ENCODE measurements at places on chromosomes 5 and 9.

DNA sequence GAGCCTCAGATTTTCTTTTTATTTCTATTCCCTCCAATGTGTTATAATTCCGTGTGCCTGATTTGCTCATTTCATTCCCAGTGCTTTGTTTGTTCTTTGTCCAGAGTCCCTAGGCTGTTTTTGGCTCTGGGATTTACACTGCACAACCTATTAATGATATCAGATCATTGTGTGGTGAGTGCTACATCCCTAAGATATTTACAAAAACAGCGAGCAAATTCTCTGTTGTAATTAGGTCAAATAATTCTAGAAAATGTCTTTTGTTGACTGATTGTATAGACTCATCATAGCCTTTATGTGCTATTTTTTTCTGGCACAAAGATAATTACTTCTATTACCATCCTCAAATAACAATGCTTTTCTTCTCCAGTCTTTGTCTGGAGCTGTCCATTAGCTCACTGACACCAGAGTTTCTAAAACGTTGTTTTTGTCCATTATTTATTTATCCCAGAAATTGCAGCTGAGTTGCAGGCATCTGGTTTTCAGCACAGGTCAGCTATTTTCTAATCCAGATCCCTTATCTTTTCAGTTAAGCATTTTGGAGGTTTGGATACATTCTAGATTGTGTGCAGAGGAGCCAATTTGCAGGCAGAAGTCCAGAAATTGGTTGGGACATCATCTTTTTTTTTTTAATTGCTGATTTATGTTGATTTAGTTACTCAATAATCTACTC, 379.9 kb upstream of the DMAC1 start:
- DNase-seq, result no peak
- no peaks in the 10 kb centered on the region for H3K36me3 ChIP-seq
- no peak overlapping the region for H3K27ac ChIP-seq
- H3K27me3 ChIP-seq, result no peaks in the 10 kb centered on the region

- no peak overlapping the region for H3K4me3 ChIP-seq
- no peak for DNase-seq
- H3K36me3 ChIP-seq, result no peaks in the 10 kb centered on the region
- no peaks in the 10 kb centered on the region for H3K27me3 ChIP-seq
- no peak overlapping the region for H3K27ac ChIP-seq
Measured at GRCh38 chr5:151496041-151496484, 48.7 kb downstream of the SLC36A1 start.

GRCh38 chr9:4927701-4928100, 57.4 kb upstream of the JAK2 start:
- peak overlapping the region; percentile 85 for H3K27ac ChIP-seq
- no peaks in the 10 kb centered on the region for H3K36me3 ChIP-seq
- H3K4me1 ChIP-seq, result peaks cover 36% of the 10 kb centered on the region
- no peak for DNase-seq

DNA sequence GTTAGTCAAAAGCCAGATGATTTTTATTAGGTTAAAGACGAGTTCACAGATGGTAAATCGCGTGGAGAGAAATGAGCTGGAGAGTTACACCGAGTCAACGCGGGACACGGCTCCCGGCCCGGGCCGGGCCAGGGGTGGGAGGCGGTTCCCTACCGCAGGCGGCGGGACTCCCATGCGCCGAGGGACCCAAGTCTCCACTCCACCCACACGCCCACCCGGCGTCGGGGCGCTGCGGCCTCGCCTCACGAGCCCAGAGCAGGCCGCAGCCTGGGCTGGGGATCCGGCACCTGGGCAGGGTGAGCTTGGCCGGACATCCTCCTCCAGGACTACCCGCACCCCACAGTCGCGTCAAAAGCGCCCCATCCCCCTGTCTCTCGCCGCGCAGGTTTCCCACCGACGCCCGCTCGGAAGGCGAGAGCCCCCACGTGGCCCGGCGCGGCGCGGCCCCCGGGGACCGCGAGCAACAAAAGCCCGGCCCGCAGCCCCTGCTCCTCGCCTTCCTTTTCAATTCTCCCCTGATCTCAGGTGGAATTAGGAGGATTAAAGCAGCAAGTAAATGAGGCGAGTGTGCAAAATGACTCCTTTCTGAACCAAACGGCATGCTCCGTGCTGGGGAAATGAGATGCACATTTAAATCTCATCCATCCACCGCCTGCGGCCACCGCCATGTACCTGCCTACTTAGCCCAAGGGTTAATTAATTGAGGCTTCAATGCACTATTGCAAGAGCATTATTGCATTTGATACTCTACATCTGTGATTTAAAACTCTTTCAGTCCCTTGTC, 196.5 kb upstream of the TBCA start:
- no peak for DNase-seq
- peaks cover 12% of the 10 kb centered on the region for H3K4me1 ChIP-seq
- H3K36me3 ChIP-seq, result no peaks in the 10 kb centered on the region
- no peak overlapping the region for H3K4me3 ChIP-seq

DNA sequence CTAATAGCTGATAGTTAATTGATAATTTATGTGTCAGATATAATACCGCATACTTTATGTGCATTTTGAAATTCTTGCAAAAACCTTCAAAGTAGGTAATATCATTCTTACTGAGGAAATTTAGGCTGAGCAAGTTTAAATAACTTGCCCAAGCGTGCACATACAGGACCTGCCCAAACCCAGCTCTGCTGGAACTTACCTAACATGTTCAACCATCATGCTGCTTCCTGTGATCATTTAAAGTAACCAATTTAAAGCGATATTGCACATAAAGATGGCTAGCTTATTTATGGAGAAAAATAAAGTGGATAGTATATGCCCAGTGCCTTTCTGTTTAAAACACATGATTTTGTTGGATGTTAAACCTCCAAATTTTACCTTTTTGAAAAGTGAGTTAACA, 4.3 kb downstream of the FAM174A start:
- H3K4me1 ChIP-seq, result peaks cover 8% of the 10 kb centered on the region
- no peak overlapping the region for H3K4me3 ChIP-seq
- H3K27me3 ChIP-seq, result no peaks in the 10 kb centered on the region
- DNase-seq, result no peak
- no peaks in the 10 kb centered on the region for H3K36me3 ChIP-seq
- H3K27ac ChIP-seq, result no peak overlapping the region

GRCh38 chr9:2132484-2133082, 117.4 kb downstream of the SMARCA2 start:
- H3K4me3 ChIP-seq, result no peak overlapping the region
- no peaks in the 10 kb centered on the region for H3K27me3 ChIP-seq
- no peak for DNase-seq
- no peaks in the 10 kb centered on the region for H3K4me1 ChIP-seq
- 0 out of 3 replicates have a peak, but pooled peaks cover 4% of the 10 kb centered on the region for H3K36me3 ChIP-seq
- no peak overlapping the region for H3K27ac ChIP-seq

DNA sequence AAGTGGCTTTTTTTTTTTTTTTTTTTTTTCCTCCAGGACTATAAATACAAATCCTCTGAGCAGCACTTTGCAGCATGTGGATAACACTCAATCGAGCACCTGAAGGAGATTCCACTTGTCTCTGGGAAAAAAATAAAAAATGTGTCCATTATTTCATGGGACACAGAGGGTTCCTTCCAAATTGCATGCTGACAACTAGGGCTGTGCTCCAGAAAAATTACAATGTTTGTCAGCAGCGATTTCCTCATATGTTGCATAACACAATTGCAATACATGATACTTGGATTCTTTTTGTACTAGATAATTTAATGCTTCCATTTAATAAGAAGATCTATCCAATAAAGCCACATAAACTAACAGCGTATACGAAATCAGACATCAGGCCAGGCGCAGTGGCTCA, 84.4 kb downstream of the CDH18 start:
- H3K27me3 ChIP-seq, result no peaks in the 10 kb centered on the region
- DNase-seq, result no peak
- H3K4me1 ChIP-seq, result no peaks in the 10 kb centered on the region

- no peak for DNase-seq
- H3K4me3 ChIP-seq, result no peak overlapping the region
- H3K36me3 ChIP-seq, result peaks cover 14% of the 10 kb centered on the region
Measured at GRCh38 chr5:119274030-119274766, 81.6 kb upstream of the TNFAIP8 start.

- H3K27ac ChIP-seq, result no peak overlapping the region
- no peak for DNase-seq
- H3K36me3 ChIP-seq, result no peaks in the 10 kb centered on the region
Measured at GRCh38 chr5:59709846-59710245, 183.7 kb downstream of the PDE4D start.

- no peak for DNase-seq
- no peaks in the 10 kb centered on the region for H3K4me1 ChIP-seq
- no peaks in the 10 kb centered on the region for H3K36me3 ChIP-seq
- H3K27me3 ChIP-seq, result no peaks in the 10 kb centered on the region
- no peak overlapping the region for H3K4me3 ChIP-seq
Measured at GRCh38 chr5:96196890-96197289, 235.2 kb upstream of the ELL2 start.

DNA sequence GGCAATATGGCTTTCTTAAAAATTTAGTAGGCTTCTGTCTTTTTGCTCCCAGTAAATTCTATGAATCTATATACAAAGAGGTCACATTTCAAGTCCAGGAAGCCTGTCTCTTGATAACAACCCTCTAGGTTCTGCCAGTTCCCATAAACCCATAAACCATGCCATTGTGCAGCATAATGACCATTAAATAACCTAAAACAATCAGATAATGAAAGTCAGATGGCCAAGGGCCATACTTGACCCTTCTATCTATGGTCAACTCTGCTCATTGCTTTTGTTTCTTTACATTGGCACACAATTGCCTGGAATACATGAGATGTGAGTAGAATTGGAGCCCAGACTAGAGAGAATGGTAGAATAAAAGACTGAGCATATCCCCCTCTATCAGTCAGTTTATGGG, 305.4 kb upstream of the KIF2A start:
- H3K4me1 ChIP-seq, result no peaks in the 10 kb centered on the region
- DNase-seq, result no peak
- no peaks in the 10 kb centered on the region for H3K27me3 ChIP-seq
- H3K4me3 ChIP-seq, result no peak overlapping the region

- no peak within 1 kb of the TSS for H3K4me3 ChIP-seq
- no peaks in the 10 kb centered on the region for H3K36me3 ChIP-seq
Measured at GRCh38 chr5:136028782-136029742, at the start of gene TGFBI. Gene TGFBI (plus strand): TSS chr5:136028988. CDS start chr5:136029056, 68 bp downstream.

DNA sequence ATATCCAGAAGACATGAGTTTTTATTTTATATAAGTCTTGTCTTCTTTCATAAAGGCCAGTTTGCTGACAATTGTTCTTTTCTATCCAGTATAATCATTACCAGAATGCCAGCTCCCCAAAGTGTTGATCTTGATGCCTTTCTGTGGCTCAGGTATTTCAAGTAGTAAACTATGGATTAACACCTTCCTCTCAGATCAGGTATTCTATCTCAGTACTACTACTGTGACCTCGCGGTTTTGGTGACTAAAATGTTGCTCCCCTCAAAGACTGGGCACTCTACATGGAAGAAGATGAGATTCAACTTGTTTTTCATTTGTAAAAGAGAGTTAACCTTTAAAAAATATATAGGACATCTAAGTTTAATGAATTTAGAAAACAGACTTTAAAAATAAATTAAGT, 58.1 kb downstream of the GNG10 start:
- no peaks in the 10 kb centered on the region for H3K27me3 ChIP-seq
- no peak overlapping the region for H3K27ac ChIP-seq
- H3K4me3 ChIP-seq, result no peak overlapping the region
- no peaks in the 10 kb centered on the region for H3K36me3 ChIP-seq
- no peak for DNase-seq
- no peaks in the 10 kb centered on the region for H3K4me1 ChIP-seq

DNA sequence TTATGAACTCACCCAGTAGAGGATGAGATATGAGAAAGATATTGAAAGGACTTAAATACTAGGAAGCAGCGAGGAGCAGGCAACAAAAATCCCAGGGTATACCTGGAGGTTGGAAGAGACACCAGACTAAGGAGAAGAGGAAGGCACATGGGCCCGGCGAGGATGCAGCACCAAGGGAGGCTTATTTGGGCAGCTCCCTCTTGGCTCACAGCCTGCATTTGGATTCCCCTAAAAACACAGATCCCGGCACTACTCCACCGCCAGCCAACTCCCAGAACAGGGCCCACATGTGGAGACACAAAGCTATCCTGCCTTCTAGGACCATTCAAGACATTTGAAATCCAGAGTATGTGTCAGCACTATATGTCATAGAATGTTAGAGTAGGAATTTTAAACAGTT, 199.8 kb upstream of the FBXL7 start:
- no peaks in the 10 kb centered on the region for H3K27me3 ChIP-seq
- no peaks in the 10 kb centered on the region for H3K36me3 ChIP-seq
- no peak overlapping the region for H3K4me3 ChIP-seq
- no peak overlapping the region for H3K27ac ChIP-seq
- no peaks in the 10 kb centered on the region for H3K4me1 ChIP-seq

- H3K4me3 ChIP-seq, result no peak overlapping the region
- DNase-seq, result no peak
- H3K27ac ChIP-seq, result no peak overlapping the region
- no peaks in the 10 kb centered on the region for H3K36me3 ChIP-seq
- H3K27me3 ChIP-seq, result no peaks in the 10 kb centered on the region
Measured at GRCh38 chr5:168649306-168649705, 70.1 kb upstream of the PANK3 start.

- no peak for DNase-seq
- no peaks in the 10 kb centered on the region for H3K36me3 ChIP-seq
- H3K27me3 ChIP-seq, result no peaks in the 10 kb centered on the region
- no peaks in the 10 kb centered on the region for H3K4me1 ChIP-seq
Measured at GRCh38 chr9:14723301-14723700, 768 bp upstream of the CER1 start.

GRCh38 chr5:180332051-180332517, 21.1 kb downstream of the GFPT2 start:
- H3K27ac ChIP-seq, result no peak overlapping the region
- peaks cover 33% of the 10 kb centered on the region for H3K27me3 ChIP-seq

- H3K27ac ChIP-seq, result no peak overlapping the region
- no peak overlapping the region for H3K4me3 ChIP-seq
- DNase-seq, result no peak
- H3K4me1 ChIP-seq, result peaks cover 79% of the 10 kb centered on the region
Measured at GRCh38 chr9:136532799-136533774, 12.8 kb downstream of the NOTCH1 start.

GRCh38 chr5:73786043-73786831, 160.2 kb downstream of the ARHGEF28 start:
- no peak overlapping the region for H3K4me3 ChIP-seq
- H3K27me3 ChIP-seq, result peaks cover 3% of the 10 kb centered on the region
- no peaks in the 10 kb centered on the region for H3K36me3 ChIP-seq
- H3K27ac ChIP-seq, result no peak overlapping the region
- no peaks in the 10 kb centered on the region for H3K4me1 ChIP-seq

- peak overlapping the region; percentile 35 for H3K4me3 ChIP-seq
- DNase-seq, result peak; percentile 93
- peak overlapping the region; percentile 32 for H3K27ac ChIP-seq
- no peaks in the 10 kb centered on the region for H3K27me3 ChIP-seq
Measured at GRCh38 chr9:34380511-34381315, 4.0 kb upstream of the MYORG start.

- no peak for DNase-seq
- H3K27me3 ChIP-seq, result no peaks in the 10 kb centered on the region
- no peak overlapping the region for H3K27ac ChIP-seq
- peak overlapping the region; percentile 90 for H3K4me3 ChIP-seq
- H3K4me1 ChIP-seq, result peaks cover 46% of the 10 kb centered on the region
- peaks cover 30% of the 10 kb centered on the region for H3K36me3 ChIP-seq
Measured at GRCh38 chr5:138466900-138467710, 1.8 kb downstream of the EGR1 start.
